ENCODE measurements at places on chromosomes 6 and 20.

GRCh38 chr6:27053738-27054137 is 193.8 kb upstream of the PRSS16 start:
- no peak for DNase-seq

- DNase-seq, result no peak
These were observed 124.1 kb downstream of the FOXA2 start for GRCh38 chr20:22460231-22460630.

GRCh38 chr20:16064989-16065707 is 508.1 kb downstream of the KIF16B start:
- no peak for DNase-seq

DNA sequence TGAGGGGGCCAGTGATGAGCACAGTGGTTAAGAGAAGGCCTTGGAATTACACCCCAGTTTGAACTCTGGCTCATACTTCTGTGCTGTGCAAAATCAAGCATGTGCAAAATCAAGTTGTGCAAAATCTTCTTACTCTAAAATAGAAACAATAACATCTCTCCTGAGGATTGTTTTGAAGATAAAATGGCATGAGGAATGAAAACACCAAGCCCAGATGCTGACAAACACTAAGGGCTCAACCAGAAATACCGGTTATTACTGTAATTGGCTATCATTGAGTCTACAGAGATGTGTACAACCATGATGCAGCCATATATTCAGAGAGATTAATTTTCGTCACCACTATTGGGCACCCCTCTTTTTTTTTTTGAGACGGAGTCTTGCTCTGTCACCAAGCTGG is 5.9 kb upstream of the BCAS1 start:
- no peak for DNase-seq

All from stimulated activated naive CD4-positive, alpha-beta T cell treated with Interleukin-2 at 50 U/mL for 16 hours (primary cell).